ENCODE measurements at places on chromosomes 16 and 17.

GRCh38 chr16:66467611-66468010 lies 40.5 kb downstream of the BEAN1 start:
- DNase-seq: no peak

DNA sequence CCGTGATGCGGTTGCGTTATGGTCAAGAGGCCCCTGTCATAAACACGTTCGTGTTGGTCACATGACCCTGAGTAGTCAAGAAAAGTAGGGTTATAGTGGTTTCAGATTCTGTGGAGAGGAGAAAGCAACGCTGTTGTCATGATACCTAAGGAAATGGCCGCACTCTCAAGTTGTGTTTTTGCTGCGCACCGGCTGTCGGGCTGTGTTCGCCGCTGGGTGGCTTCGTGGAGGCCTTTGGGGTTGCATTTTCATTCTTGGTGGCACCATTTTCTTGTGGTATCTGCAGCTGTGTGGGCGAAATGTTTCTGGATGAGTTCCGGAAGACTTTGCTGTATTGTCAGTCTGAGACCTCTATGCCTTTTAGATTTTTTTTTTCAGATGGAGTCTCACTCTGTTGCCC lies 35.0 kb downstream of the DEF8 start:
- no peak for DNase-seq

- DNase-seq: no peak
Observed at GRCh38 chr16:81876273-81876900, 97.3 kb downstream of the PLCG2 start.

GRCh38 chr17:17689312-17689711 lies 8.1 kb downstream of the RAI1 start:
- DNase-seq: no peak

- DNase-seq: no peak
Observed at GRCh38 chr17:77453613-77454241, 313.0 kb downstream of the SEC14L1 start.

DNA sequence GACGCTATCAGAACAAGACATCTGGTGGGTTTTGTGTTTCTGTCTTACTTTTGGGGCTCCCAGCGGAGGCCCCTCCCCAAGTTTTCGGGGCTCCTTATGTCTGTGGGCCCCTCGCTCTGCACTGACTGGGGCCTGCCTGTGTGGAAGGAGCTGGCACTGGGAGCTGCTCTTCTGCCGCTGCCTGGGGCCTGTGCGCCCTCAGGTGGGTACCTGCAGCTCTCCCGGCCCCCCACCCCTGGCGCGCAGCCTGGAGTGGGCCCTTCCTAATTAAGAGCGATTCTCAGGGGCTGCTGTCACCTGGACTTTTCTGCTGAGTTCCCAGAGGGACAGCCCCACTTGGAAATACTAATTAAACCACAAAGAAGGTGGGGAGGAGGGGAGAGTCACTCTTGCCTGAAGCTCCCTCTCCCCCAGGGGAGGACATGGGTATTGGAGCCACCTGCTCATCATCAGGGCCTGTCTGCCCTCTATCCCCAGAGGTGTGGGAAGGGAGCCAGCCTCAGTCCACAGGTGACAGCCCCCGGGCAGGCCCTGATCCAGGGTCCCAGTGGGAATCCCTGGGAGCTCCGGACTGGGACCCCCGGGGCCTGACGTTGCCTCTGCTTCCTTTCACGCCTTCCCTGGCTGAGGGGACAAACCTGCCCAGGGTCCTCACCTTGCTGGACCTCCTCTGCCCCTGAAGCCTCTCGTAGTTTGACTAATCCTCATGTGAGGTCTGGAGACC lies 36.5 kb downstream of the GSE1 start:
- DNase-seq: no peak

- DNase-seq: no peak
Observed at GRCh38 chr17:66638707-66639479, 196.0 kb upstream of the CACNG5 start.

DNA sequence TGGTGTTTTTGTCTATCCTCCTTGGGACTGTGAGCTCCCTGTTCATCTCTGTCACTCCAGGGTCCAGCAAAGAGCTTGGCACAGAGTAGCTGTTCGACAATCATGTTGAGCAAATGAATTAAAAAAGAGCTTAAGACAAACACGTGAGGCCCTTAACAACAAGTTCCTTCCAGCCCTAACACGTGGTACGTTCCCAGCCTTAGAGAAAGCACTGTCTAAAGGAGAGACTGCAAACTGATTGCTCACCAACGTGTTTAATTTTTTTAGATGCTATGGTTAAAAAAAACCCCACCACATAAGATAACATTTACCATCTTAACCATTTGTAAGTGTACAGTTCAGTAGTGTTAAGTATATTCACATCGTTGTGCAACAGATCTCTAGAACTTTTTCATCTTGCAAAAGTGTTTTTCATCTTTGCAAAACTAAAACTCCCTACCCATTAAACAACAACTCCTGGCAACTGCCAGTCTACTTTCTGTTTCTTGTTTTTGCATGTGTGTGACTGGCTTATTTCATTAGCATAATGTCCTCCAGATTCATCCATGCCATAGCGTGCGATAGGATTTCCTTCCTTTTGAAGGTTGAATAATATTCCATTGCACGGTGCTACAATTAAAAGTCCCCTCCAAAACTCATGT lies 28.2 kb downstream of the LAT start:
- DNase-seq: no peak

- DNase-seq: no peak
Observed at GRCh38 chr17:37081287-37081686, 132.5 kb downstream of the AATF start.
